Stimulated activated CD4-positive, alpha-beta T cell treated with anti-CD3 and anti-CD28 coated beads, TNF-alpha, amount 100 ng/mL, for 1 hour (primary cell): ENCODE measurements at places on chromosomes 11 and 22.

DNA sequence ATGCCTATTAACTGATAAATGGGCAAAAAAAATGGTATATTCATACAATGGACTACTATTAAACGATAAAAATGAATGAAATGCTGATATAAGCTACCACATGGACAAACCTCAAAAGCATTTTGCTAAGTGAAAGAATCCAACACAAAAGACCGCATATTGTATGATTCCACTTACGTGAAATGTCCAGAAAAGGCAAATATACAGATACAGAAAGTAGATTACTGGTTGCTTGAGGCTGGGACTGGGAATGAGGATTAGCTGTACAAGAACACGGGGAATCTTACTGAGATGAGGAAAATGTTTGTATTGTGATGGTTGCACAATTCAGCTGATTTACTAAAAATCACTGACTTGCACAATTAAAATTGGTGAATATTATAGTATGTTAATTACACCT is 8.8 kb downstream of the SCUBE2 start:
- DNase-seq, result no peak

DNA sequence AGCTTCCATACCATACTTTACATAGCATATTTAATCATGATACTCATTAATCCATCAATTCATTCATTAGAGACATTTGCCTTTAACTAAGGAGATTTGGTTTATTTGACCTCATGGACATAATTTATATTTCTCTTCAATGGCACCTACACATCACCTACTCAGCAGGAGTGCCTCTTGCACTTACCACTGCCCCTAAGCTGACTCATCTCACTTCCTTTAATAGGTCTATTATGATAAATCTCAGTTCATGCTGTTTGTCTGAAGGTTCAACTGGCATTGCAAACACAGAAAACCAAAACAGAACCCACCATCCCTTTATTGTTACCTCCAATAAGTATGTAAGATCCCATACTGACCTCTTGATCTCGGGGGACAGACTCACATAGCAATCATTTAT is 186.7 kb downstream of the LUZP2 start:
- DNase-seq, result no peak

DNA sequence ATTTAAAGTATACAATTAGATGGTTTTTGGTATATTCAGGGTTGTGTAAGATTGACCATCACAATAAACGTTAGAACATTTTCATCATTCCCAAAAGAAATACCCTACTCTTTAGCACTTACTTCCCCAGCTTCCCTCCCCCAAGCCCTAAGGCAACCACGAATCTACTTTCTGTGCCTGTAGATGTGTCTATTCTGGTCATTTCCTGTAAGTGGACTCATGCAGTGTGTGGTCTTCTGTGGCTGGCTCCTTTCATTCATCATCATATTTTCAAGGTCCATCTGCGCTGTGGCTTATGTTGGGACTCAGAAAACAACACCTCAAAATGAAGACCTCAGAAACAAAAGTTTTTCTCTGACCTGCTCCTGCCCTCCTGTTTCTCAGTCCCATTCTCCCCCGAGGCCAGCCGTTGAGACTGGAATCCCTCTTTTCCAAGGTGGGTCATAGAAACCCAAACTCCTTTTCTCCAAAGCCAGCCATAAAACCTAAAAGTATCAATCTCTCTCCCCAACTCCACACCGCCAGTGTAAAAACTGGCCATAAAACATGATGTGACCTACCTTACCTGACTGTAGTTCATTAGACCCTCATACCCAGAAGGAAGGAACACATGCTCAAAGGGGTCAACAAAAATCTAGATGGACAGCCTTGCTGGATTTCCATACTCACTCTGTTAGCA is 12.9 kb upstream of the TMPRSS13 start:
- DNase-seq, result no peak

DNA sequence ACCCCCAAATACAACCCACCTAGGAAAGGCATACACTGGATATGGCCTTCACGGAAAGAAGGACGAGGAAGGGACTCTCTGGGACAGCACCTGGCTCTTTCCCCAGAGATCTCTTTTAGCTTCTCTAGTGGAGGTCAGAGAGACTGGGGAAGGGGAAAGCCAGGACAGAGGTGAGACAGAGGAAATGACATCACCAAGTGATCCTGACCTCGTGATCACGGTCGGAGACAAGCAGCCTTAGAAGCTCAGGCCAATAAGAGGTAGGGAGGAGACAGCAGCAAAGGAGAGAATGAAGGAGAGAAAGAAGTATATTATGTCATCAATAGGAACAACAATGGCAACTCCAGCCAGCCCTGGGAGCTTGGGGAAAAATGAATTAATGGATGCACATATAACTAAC is 15.4 kb upstream of the TMPRSS13 start:
- no peak for DNase-seq

GRCh38 chr22:49676230-49676629 is 151.4 kb downstream of the BRD1 start:
- DNase-seq, result no peak

DNA sequence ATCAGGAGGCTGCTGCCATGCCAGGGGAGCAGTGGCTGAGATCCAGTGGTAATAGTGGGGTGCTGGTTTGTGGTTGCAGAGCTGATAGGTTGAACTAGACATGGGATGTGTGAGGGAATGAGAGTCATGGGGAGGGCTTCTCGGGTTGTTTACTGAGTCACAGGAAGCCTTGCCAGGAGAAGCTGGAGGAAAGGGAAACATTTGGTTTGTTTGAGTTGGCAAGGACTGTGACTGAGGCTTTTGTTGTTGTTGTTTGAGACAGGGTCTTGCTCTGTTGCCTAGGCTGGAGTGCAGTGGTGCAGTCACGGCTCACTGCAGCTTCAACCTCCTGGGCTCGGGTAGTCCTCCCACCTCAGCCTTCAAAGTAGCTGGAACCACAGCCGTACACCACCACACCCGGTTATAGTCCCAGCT is 49.3 kb downstream of the CABIN1 start:
- no peak for DNase-seq

GRCh38 chr11:70570693-70571395 is 172.5 kb downstream of the CTTN start:
- DNase-seq, result no peak

DNA sequence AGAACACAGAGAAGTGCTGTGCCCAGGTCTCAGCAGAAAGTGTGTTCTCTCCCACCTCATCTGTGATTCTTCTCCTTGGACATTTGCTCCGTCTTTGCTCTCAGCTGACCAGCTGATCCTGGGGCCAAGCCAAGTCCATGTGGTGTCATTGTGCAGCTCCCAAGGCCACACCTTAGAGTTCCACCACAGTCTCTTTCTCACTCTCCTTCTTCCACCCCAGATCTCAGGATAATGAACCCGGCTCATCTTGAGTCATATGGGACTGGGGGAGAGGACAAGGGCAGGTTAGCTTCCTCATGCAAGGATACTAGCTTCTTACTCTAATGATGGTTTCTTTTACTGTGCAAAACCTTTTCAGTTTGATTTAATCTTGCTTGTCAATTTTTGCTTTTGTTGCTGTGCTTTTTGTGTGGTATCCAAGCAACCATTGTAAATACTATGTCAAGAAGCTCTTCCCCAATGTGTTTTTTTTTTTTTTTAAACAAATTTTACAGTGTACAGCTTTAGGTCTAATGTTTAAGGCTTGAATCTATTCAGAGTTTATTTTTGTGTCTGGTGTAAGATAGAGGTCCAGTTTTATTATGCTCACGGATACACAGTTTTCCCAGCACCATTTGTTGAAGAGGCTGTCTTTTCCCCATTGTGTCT is 75.0 kb upstream of the OR4B1 start:
- no peak for DNase-seq

DNA sequence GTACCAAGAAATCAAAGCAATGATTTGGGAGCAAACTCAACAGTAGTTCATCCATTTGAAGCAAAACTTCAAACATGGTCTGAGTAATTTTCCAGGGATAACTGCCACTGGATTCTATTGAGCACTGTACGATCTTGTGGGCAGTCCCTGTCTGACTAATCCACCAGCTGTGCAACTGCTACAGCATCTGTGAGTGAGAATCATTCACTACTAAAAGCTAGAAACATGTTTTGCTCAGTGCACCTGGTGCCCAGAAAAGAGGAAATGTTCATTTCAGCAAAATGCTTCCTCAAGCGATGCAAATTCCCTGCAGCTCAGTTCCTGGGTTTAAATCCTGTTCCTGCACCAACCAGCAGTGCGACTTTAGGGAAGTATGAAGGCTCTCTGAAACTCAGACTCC is 1077.9 kb downstream of the DLG2 start:
- no peak for DNase-seq

DNA sequence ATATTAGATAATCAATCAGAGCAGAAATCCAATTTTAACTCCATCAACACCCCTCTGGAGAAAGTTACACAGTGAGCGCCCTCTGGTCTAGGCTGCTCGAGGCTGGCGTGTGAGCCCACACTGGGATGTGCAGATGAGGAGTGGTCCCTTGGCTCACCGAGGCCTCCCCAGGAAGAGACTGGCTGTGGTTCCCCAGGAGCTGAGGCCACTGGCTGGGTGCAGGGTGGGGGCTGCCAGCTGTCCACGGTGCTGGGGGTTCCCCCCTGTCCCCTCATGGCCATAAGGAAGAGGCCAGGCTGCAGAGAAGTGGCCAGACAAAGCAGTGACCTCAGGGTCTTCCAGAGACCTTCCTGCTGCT is 750.7 kb downstream of the BRD1 start:
- no peak for DNase-seq
